ENCODE measurements at places on chromosomes 6 and 20.

DNA sequence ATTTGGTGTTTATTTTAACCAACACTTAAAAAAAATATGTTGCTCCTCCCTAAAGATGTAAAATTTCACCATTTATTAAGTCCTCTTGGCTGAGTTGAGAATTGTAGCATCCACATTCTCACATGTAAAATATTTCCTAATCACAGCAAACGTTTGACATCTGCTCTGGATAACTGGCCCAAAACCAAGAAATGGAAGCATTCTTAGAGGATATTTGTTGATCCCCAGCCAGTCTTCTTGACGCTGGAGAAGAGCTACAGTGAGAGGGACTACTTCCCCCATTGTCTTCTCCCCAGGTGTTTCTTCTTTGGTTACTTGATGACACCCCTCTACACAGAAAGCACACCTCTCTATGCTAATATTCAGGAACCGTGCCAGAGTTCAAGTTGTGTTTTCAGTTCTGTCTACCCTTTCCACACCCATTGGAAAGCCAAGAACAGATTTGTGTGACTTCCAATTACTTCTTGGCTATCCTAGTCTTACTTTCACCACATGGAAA, 454.5 kb upstream of the JAG1 start:
- no peak for DNase-seq

DNA sequence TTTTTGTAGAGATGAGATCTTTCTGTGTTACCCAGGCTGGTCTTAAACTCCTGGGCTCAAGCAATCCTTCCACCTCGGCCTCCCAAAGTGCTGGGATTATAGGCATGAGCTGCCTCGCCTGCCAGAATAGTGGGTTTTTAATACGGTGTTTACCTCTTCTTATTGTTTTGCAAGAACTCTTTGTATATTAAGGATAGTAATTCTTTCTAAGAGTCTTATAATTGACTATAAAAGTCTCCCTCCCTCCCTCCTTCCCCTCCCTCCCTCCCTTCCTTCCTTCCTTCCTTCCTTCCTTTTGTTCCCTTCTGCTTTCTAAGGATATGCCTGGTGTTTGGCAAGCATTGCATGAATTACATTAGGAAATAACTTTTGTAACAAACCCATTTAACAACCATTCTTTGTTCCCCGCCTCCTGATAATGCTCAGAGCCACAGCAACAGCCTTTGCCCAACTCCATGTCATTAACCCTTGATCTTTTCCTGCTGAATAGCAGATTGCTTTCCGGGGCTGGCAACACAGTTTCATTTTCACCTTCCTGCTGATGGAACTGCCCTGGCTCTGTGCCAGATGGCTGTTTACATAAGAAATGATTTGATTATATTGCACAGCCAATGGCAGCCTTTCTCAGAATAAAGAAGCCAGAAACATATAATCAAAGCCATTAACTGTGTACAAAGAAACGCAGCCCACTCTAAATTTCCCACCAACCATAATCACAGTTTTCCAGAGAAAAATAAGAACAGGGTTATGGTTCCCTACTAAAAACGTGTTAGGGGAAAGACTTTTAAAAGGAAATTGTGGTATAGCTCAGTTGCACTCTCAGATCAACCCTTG, 143.7 kb upstream of the PTPN1 start:
- DNase-seq, result no peak

DNA sequence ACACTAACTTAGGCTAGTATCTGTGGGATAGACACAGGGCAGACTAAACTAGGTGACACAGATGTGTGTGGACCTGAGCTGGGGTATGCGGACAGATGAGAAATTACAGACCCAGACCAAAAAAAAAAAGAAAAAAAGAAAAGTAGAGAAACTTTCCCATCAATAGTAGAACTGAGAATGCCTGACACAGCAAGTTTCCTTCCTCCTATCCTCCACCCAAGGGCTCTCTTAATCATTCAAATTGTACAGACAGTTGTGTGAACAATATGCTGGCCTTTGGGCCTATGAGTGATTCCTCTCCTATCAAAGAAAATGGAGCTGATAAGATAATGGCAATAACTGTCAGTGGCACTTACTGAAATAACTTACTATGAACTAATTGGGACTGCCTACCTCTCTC, 226.7 kb upstream of the PRDM1 start:
- DNase-seq, result no peak

GRCh38 chr6:106431405-106431804, 70.9 kb downstream of the CRYBG1 start:
- no peak for DNase-seq

GRCh38 chr6:23873161-23873560, 252.9 kb upstream of the NRSN1 start:
- DNase-seq, result no peak

DNA sequence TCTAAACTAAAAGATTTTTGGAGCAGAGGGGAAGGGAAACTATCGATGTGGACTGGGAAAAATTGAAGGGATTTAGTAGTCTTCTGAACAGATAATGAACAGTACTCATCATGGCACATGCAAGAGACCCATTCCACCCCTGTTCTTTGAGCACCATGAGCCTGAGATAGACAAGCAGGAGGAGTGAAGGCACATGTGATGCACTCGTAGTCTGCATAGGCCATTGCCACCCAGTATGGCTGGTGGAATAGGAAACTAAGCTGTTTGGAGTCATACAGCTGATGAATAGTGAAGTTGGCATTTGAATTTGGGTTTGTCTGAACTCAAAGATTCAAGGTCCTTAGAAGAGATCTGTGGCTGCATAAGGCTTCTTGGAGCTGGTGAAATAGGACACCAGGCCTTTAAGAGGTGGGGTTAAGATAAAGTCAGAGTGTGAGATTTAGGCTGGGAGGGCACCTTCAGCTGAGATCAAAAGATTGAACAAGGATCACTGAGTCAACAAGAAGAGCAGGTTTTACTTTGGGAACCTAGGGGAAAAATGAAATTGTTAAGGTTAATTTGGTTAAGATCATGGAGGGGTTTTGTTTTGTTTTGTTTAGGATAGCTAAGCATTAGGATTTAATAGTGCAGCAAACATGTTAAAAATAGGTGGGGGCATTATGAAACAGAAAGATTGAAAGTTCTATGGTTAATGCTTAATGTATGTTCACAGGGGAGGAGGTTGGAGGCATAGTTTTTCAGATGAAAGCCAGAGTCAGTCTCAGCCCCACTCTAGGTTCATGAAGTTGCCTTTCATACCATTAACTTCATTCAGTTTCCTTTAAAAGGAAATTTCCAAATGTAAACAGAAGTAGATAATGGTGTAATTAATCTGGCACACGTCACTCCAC, 148.8 kb downstream of the ARID1B start:
- no peak for DNase-seq

GRCh38 chr20:32886652-32887051, 27.9 kb downstream of the EFCAB8 start:
- DNase-seq, result no peak

DNA sequence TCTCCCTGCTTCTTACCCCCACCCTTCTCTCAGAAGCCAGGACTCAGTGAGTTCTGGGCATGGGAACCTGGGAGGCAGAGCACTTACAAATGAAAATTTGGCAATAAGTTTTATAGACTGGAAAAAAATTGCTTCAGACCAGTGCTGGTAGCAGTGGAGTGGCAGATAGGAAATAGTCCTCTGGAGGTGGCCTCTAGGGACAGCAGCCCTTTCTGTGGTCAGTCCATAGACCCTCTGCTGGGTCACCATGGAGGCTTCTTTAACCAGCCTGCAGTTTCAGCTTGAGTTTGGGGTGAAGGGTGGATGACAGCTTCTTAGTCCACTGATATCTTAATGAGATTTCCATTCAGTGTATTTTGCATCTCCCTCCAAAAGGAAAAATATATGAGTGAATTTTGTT, 179.1 kb downstream of the ARID1B start:
- no peak for DNase-seq

DNA sequence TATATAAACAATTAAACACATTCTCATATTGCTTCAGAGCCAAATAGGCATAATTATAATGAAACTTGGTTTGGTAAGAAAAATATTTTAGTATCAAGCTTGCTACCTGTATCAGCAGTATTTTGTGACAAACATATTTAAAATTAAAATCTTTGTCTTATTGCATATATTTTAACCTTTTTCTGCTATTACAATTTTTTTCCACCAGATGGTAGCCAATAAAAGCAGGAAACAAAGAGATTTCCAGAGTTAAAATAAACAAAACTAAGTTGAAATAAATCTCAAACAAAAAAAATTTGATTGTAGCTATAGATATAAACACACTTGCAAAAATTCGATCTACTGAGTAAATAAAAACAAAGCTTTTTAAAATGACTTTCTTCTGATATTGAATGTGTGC, 491.3 kb upstream of the GJE1 start:
- DNase-seq, result no peak

- DNase-seq, result no peak
These were observed 1648.8 kb downstream of the GRIK2 start for GRCh38 chr6:103042336-103042735.

Data from putamen (tissue), 1 donor.